Brain pericyte (primary cell): ENCODE measurements at places on chromosomes 12 and 14.

DNA sequence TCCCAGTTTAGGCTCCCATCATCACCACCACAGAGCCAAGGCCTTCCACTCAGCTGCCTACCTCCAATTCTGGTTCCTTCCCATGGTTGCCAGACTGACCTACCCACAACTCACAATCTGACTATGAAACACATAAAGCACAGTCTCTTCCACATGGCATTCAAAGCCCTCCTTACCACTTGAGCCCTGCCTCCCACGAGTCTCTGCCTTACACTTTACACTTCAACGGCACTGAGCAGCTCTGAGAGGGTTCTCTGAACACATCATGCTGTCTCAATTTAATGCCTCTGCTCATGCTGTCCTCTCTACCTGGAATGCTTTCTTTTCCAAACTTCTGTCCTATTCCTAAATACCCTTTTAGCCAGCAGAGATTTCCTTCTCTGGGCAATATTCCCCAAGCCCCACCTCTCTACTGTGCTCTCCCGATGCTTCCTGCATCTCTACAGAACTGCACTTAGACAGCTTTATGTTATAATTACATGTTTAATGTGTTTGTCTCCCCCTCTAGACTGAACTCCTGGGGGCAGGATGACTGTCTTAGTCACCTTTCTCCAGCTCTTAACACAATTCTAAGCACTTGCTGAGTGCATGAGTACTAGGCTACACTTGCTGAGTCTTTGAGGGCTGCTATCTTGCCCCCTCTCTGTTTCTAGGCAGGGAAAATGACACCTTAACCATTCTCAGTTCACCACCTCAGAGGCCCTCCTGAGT, 23.5 kb downstream of the FMNL3 start:
- no peak for DNase-seq

DNA sequence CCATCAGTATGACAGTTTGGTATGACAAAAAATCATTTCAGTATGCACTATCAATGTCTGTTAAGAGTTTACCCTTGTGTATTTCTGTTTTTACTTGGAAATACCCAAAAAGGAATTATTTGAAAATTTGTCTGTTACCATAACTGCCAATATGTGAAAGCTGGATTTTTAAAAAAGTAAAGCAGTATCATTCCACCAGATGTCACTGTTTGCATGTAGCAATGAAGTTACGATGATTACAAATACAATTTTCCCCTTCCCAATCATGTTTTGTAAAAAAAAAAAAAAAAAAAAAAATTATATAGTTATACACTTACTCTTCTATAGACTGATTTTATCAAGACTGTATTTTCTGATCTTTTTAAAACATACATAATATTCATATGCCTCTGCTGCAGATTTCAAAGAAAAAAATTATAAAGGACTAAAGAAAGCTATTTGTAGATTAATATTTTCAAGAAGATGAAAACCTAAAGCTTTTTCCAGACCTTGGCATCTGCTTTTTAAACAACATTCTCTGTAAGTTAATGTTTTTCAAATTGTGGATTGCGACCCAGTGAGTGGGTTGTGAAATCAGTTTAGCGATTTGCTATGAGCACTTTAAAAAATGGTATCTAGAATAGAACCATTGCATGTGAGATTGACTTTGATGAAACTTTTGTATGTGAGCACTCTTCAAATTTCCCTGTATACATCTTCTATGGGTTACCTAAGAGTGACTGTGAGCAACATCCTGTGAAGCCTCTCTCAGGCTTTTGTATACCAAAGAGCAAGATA, 114.2 kb downstream of the TTC6 start:
- no peak for DNase-seq

- no peak for DNase-seq
These were observed 56.0 kb downstream of the MDGA2 start for GRCh38 chr14:47619392-47619791.

GRCh38 chr12:120468325-120468820, 1.2 kb downstream of the SRSF9 start:
- DNase-seq: no peak

DNA sequence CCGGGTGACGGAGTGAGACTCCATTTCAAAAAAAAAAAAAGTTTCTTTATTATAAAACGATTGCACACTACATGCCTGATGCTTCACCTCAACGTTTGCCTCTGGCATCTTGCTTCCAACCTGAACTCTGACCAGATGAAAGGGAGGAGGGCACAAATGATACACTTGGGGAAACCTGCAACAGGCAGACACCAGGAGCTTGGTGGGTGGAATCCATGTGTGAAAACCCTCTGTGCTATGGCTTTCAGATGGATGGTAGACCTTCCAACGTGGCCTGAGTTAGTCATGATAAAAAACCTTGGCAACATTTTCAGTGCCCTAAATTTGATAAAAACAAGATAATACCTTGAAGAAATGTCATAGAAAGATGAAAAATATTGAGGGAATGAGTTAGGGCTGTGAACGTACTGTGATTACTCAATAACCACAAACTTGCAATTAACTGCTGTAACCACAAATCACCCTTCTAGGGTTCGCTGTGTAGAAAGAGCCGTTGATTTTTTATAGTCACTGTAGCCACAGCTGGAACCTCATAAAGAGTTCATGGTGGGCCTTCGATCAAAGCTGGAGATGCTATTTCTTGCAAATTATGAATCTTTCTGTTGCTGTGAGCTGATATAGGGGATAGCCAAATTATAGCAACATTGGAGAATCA, 26.1 kb upstream of the GZMB start:
- no peak for DNase-seq

GRCh38 chr12:63021116-63021515, 86.2 kb upstream of the PPM1H start:
- no peak for DNase-seq
